ENCODE measurements at places on chromosomes 11 and 22.

DNA sequence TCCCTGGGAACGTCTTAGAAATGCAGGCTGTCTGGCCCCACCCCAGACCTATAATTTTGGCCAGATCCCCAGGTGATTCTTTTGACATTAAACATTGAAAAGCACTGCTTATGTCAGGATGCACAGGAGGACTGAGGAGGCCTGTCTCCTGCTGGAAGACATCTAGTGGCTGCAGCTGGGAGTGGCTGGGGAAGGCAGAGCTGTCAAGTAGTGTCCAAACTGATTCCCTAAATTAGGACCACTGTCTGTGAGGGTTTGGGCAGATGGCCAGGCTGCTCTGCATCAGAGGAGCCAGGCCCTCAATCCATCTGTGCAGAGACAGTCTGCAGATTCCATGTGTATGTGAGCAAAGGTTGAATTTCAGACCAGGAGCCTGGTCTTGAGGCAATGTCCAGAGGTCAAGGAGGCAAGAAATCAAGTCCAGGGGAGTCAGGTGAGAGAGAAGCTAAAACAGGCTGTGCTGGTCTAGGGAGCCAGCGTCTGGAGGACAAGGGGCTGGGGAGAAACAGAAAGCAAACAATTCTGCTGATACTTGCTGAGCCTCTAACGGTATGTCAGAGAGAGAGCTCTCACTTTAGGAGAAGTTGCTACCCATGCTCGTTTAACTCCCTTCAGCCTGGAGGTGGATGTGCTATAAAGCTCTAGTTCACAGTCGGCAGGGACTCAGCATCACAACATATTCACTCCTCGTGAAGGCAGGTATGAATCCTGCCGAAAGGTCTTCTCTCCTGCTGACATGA is 15.3 kb upstream of the SYTL2 start:
- DNase-seq: no peak

DNA sequence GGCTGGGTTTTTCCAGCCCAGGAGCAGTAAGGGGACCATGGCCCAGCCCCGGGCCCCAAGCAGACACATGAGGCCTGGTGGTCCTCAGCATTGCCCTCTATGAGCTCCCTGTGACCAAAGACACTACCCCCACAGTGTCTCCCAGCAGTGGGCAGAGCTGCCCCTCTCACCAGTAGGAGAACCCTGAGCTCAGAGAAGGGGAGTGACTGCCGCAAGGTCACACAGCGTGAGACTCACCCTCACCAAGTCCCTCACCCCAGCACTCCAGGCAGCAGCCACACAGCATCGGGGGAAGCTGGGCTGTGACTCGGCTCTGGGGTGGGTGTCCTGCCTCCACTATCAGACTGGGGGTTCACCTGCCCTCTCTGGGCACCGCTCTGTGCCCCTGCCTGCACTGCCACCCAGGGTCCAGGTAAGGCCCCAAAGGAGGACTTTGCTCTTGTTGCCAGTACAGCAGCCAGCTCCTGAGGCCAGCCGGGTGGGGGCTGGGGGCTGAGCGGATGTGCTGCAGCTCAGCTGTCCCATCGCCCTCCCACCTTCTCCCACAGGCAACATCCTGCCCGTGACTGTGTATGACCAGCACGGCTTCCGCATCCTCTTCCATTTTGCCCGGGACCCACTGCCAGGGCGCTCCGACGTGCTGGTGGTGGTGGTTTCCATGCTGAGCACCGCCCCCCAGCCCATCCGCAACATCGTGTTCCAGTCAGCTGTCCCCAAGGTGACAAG is 7.9 kb upstream of the SH3BP1 start:
- DNase-seq: no peak

DNA sequence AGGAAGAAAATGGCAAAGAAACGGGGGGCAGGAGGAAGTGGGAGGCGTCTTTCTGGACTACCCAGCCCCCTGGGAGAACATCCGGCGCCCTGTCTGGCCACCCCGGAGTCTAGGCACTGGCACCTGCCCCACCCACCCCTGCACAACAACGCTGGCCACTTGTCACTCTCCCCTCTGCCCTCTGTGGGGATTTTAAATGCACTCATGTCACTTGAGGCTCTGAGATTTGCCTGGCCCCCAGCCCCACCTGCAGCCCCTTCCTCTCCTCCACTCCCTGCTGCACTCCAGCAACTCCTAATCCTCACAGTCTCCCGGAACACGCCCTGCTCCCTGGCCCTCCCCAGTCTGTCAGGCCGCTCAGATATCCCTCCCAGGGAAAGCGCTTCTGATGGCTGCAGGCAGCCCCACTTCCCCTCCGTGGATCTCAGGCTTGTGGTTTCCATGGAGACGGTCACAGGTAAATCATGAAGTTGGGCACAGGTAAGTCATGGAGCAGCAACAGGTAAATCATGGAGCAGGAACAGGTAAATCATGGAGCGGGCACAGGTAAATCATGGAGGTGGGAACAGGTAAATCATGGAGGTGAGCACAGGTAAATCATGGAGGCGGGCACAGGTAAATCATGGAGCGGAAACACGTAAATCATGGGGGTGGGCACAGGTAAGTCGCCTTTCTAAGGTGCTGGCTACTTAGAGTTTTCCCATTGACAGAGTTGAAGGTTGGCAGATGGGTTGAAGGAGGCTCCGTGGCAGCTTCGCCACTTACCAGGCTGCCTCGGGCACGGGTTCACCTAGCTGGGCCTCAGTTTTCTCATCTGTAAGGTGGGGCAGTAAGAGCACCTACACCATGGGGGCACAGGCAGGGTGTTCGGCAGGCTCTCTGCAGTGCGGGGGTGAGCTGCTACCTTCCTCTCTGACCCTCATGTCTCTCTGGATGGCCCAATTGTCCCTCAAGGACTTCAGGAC is 79.0 kb upstream of the SHISAL1 start:
- peak; percentile 33 for DNase-seq

- no peak for DNase-seq
Observed at GRCh38 chr11:134569195-134569594, 157.2 kb upstream of the B3GAT1 start.

GRCh38 chr22:45689211-45689610 is 17.6 kb downstream of the ATXN10 start:
- DNase-seq: no peak

- DNase-seq: no peak
Observed at GRCh38 chr11:126431401-126432064, 76.0 kb downstream of the ST3GAL4 start.

- DNase-seq: no peak
Observed at GRCh38 chr11:127073621-127074020, 73.1 kb upstream of the KIRREL3 start.

DNA sequence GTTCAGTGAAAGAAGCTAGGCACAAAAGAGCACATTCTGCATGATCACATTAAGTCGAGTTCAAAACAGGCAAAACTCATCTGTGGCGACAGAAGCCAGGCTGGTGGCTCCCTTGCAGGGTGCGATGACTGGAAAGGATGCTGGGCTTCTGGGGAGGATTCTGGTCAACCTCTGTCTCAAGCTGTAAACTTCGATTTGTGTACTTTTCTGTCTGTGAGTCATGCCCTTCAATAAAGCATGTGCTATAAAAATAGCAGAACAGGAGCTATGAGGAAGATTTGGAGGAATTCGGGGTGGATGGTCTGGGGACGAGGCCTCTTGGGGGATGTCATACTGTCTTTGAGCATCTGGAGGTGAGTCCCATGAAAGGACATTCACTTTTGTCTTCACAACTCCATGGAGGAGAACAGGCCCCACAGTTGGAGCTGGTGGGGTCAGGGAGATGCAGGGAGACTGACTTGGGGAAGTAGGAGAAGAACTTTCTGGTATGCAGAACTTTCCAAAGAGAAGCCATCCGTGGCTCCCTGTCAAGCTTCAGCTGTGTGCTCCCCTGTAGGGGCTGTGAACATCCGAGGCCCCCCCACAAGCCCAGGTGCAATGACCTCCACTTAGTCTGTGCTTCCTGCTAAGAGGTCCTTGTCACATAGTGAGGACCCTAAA is 77.8 kb upstream of the LINC01488 start:
- DNase-seq: no peak

DNA sequence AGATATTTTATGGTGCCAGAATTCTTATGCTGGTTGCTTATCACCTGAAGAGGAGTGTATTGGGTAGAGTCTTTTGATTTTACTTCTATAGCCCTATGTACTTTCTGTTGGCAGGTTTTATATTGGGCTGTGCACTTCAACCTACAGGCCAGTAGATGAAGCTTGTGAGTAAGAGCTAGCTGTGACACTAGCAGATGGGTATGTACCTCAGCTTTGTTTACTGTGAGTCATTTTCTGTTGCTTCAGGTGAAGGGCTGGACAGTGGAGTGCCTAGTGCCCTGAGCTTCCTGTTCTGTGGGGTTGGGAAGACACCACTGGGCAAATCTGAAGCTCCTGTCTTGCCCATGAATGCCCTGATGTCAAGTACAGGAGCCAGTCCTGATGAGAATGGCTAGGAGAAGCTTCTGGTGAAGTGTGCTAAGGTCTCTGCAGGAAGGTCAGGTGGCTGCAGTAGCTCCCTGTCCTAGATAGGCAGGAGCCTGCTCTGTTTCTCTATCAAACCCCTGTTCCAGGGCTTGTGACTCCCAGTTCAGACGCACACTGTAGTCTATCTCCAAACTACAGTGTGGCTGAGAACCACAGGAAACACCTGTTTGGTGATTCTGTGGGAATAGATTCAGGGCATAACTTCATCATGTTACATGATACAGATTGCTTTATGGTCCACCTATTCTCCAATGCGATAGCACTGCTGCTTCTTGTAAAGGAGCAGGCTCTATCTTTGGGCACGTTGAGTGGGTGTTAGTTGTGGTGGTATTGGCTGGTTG is 755.7 kb downstream of the KCNA4 start:
- no peak for DNase-seq

DNA sequence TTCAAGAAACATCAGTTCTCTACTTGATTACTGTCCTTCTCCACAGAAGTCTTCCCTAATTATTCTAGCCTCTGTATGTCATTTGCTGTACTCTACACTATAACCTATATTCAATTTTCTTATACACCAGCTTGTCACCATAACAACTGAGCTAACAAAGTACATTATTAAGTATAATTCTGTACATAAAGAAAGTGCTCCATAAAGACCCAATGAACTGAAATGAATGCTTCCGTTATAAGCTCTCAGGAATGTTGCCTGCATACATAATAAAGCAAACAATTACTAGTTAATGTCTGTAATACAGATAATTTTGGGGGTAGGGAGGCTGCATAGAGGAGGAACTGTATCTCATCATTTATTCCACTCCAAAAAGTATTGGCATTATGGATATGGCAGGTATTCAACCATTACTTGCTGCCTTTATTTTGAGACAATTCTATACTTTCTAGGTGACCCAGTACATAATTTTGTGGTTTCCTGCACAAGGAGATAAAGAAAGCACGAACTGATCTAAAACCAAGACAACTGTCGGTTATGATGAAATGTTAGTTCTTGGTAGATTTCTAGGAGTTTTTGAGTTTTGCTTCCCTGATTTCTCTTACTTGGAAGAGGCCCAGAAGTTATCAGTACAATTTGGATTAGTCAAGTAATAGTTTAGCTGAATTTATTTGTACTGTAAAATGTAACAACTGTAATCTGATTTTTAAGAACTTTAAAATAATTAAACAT is 202.5 kb downstream of the SBF2 start:
- DNase-seq: no peak

- DNase-seq: no peak
Observed at GRCh38 chr22:38347181-38347943, 30.1 kb upstream of the CSNK1E start.

DNA sequence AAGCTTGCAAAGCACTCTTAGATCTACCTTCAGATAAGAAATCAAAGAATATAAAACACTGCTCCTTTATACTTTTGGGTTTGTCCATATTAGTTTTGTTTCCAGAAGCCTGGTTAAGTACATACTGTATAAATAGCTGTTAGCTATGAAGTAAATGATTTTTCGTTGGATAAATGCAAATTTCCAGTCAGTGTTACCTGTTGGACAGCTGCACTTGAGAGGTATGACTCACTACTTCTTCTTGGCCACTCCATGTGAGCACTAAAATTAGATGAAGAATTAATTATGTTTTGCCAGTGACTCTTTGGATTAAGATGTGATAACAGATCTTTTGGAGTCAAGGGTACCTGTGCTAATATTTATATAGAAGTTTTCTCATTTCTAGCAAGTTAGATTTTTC is 9.5 kb upstream of the TSG101 start:
- DNase-seq: peak; percentile 6

DNA sequence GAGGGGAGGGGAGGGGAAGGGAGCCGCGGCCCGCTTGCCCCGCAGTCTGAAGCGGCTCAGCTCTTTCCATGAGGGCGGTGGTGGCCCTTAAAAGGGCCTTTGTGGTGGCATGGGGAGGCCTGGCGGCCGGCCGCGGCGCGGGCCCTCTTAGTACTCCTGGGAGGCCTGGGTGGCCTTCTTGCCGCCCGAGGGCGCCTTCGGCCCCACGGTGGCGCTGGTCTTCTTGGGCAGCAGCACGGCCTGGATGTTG is 6.9 kb downstream of the DPAGT1 start:
- no peak for DNase-seq

GRCh38 chr22:35991168-35991567 is 37.5 kb downstream of the RBFOX2 start:
- DNase-seq: no peak

GRCh38 chr11:86675017-86675416 is 2.6 kb upstream of the ME3 start:
- DNase-seq: no peak

- DNase-seq: no peak
Observed at GRCh38 chr22:17110791-17111550, 10.2 kb downstream of the TMEM121B start.

GRCh38 chr11:57379732-57380131 is 1.2 kb downstream of the PRG3 start:
- DNase-seq: no peak

- DNase-seq: no peak
Observed at GRCh38 chr11:18075444-18075843, 29.4 kb upstream of the TPH1 start.

- DNase-seq: no peak
Observed at GRCh38 chr11:67998150-67999045, 5.5 kb downstream of the UNC93B1 start.

Measured in DMS79 (cell line).